Memory B cell (primary cell): ENCODE measurements at places on chromosomes 1 and 21.
A peak's percentile ranks its signal among the peaks of the same experiment; 100 is the strongest.

DNA sequence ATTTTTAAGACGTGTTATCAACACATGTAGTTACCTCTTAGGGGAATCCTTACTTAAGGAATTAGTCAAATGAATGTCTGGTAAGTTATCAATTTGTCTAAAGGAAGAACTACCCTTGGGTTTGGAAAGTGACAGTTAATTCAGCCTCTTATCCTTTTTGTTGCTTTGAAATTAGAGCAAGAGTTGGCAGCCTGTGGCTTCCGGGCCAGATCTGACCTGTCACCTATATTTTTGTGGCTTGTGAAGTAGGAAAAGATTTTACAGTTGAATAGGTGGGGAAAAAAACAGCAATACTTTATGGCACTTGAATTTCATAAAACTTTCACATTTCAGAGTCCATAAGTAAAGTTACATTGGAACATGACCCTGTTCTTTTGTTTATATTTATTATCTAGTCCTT lies 5.5 kb downstream of the MRPS6 start:
- no peak for DNase-seq
- no peak overlapping the region for H3K27ac ChIP-seq
- peaks cover 62% of the 10 kb centered on the region for H3K4me1 ChIP-seq
- no peak overlapping the region for H3K4me3 ChIP-seq
- H3K27me3 ChIP-seq: no peaks in the 10 kb centered on the region

DNA sequence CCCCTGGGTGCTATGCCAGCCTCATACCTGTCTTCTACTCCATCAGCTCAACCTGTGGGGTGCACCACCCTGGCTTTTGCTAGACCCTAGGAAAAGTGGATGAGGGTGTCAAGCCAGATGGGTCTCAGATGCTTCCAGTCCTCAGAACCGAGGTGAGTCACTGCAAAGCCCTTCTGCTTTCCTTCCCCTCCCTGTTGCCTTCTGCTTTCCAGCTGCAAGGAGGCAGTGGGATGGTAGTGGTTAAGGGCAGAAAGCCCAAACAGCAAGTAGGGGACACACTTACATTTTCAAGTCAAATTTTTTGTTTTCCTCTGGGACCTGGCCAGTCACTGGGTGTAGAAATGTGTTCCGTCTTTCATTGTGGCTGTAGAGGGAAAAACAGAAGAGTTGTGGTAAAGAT lies 60.7 kb upstream of the GOLT1A start:
- H3K36me3 ChIP-seq: no peaks in the 10 kb centered on the region
- no peak overlapping the region for H3K27ac ChIP-seq
- H3K4me3 ChIP-seq: no peak overlapping the region

GRCh38 chr1:1194723-1195122 lies 11.7 kb downstream of the TNFRSF18 start:
- H3K27me3 ChIP-seq: no peaks in the 10 kb centered on the region
- DNase-seq: no peak
- no peaks in the 10 kb centered on the region for H3K4me1 ChIP-seq

- peaks cover 3% of the 10 kb centered on the region for H3K4me1 ChIP-seq
- H3K36me3 ChIP-seq: no peaks in the 10 kb centered on the region
- peaks cover 4% of the 10 kb centered on the region for H3K27me3 ChIP-seq
- no peak overlapping the region for H3K27ac ChIP-seq
- no peak for DNase-seq
Observed at GRCh38 chr1:198047913-198048312, 108.9 kb upstream of the NEK7 start.

DNA sequence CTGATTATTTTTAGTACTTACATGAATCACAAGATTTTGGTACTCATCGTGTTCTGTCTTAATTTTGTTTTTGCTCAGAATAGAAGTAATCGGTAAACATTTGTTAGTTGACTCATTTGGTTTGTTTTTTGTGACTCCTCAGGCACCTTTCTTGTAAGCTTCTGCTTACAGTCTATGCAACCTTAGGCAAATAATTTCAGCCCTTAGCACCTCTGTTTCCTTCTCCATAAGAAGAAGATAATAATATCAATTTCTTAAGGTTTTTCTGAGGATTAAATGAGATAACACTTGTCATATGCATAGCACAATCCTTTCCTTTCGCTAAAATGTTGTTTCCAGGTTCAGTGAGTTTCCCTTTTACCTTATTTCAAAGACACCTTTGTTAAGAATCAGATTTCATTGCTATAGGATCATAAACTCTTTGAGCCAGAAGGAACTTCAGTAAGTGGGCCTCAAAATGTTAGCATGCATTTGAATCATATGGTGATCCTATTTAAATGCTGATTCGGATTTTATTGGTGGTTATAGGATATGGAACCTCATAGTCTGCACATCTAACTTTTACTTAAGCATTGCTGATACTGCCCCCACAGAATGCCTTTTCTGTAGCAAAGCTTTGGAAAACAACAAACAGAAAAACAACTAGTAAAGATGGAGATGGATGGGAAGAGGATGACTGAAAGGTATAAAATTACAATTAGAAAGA lies 272.7 kb upstream of the CACYBP start:
- H3K27ac ChIP-seq: no peak overlapping the region
- DNase-seq: no peak
- no peaks in the 10 kb centered on the region for H3K27me3 ChIP-seq
- H3K36me3 ChIP-seq: peaks cover 5% of the 10 kb centered on the region
- H3K4me3 ChIP-seq: no peak overlapping the region
- H3K4me1 ChIP-seq: no peaks in the 10 kb centered on the region

- no peak for DNase-seq
- peaks cover 2% of the 10 kb centered on the region for H3K36me3 ChIP-seq
- no peak overlapping the region for H3K27ac ChIP-seq
- peaks cover 6% of the 10 kb centered on the region for H3K4me1 ChIP-seq
- H3K27me3 ChIP-seq: peaks cover 3% of the 10 kb centered on the region
Observed at GRCh38 chr1:156808186-156809030, 8.2 kb downstream of the SH2D2A start.

- no peaks in the 10 kb centered on the region for H3K36me3 ChIP-seq
- peaks cover 37% of the 10 kb centered on the region for H3K27me3 ChIP-seq
- peaks cover 10% of the 10 kb centered on the region for H3K4me1 ChIP-seq
- no peak overlapping the region for H3K27ac ChIP-seq
- peak overlapping the region; percentile 83 for H3K4me3 ChIP-seq
- DNase-seq: no peak
Observed at GRCh38 chr1:110083061-110083865, 12.8 kb upstream of the ALX3 start.

DNA sequence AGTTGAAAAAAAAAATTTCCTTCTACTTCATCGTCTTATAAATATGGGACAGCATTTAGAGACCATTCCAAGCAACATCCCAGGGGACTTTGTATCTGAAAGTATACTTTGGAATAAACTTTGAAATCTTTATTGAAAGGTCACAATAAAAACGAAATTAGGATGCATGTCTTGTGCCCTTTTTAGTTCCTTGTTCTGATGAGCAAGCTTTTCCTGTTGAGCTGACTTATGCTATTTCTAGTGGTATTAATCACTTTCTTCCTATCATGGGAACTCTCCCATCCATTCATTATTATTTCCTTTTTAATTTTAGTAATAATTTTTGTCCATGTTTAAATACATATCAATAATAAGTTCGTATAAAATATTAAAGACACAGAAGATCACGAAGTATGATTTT lies 4.0 kb upstream of the GBP2 start:
- H3K27me3 ChIP-seq: peaks cover 9% of the 10 kb centered on the region
- no peak for DNase-seq
- H3K4me3 ChIP-seq: no peak overlapping the region
- H3K36me3 ChIP-seq: peaks cover 3% of the 10 kb centered on the region
- no peak overlapping the region for H3K27ac ChIP-seq

- H3K4me1 ChIP-seq: peaks cover 20% of the 10 kb centered on the region
- H3K27ac ChIP-seq: no peak overlapping the region
- peaks cover 10% of the 10 kb centered on the region for H3K36me3 ChIP-seq
- DNase-seq: no peak
- no peaks in the 10 kb centered on the region for H3K27me3 ChIP-seq
- no peak overlapping the region for H3K4me3 ChIP-seq
Observed at GRCh38 chr1:11918799-11919519, 7.3 kb downstream of the KIAA2013 start.

DNA sequence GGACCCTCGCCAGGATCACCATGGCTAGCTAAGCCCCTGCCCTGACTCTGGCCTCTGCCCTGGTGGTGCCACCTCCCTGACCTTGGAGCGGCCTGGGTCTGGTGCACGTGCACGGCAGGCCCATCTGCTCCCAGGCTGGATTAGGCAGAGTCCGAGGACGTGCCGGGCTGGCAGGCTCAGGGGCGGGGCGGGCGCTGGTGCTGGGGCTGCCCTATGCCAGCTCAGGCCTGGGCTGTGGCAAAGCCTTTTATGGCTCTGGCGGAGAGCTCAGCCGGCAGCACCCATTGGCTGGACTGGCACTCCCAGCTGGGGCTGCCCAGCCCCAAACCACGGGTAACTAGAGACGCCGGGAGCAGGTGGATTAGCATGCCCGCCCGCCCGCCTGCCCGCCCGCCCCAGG lies 17.1 kb upstream of the EDN2 start:
- peaks cover 8% of the 10 kb centered on the region for H3K4me1 ChIP-seq
- no peak overlapping the region for H3K27ac ChIP-seq
- H3K36me3 ChIP-seq: no peaks in the 10 kb centered on the region
- H3K4me3 ChIP-seq: no peak overlapping the region
- H3K27me3 ChIP-seq: no peaks in the 10 kb centered on the region

GRCh38 chr1:191865479-191865878 lies 292.8 kb upstream of the RGS18 start:
- H3K36me3 ChIP-seq: no peaks in the 10 kb centered on the region
- H3K4me3 ChIP-seq: no peak overlapping the region
- no peaks in the 10 kb centered on the region for H3K27me3 ChIP-seq
- H3K4me1 ChIP-seq: no peaks in the 10 kb centered on the region

- no peaks in the 10 kb centered on the region for H3K27me3 ChIP-seq
- no peaks in the 10 kb centered on the region for H3K4me1 ChIP-seq
- no peak for DNase-seq
- no peak overlapping the region for H3K27ac ChIP-seq
- H3K4me3 ChIP-seq: no peak overlapping the region
- H3K36me3 ChIP-seq: no peaks in the 10 kb centered on the region
Observed at GRCh38 chr21:27447843-27448242, 481.0 kb upstream of the ADAMTS5 start.

- H3K4me1 ChIP-seq: peaks cover 13% of the 10 kb centered on the region
- H3K27me3 ChIP-seq: no peaks in the 10 kb centered on the region
- no peak for DNase-seq
- no peak overlapping the region for H3K4me3 ChIP-seq
- no peak overlapping the region for H3K27ac ChIP-seq
Observed at GRCh38 chr1:28229996-28230395, 2.8 kb downstream of the DNAJC8 start.

- H3K36me3 ChIP-seq: no peaks in the 10 kb centered on the region
- no peak for DNase-seq
- H3K4me1 ChIP-seq: peaks cover 3% of the 10 kb centered on the region
- no peak overlapping the region for H3K27ac ChIP-seq
Observed at GRCh38 chr1:205950826-205951549, 7.7 kb upstream of the SLC26A9 start.

GRCh38 chr21:37145635-37146111 lies 72.6 kb downstream of the TTC3 start:
- no peak overlapping the region for H3K4me3 ChIP-seq
- peak overlapping the region; percentile 71 for H3K27ac ChIP-seq
- H3K36me3 ChIP-seq: peaks cover 50% of the 10 kb centered on the region
- DNase-seq: no peak
- H3K4me1 ChIP-seq: peaks cover 7% of the 10 kb centered on the region
- no peaks in the 10 kb centered on the region for H3K27me3 ChIP-seq

DNA sequence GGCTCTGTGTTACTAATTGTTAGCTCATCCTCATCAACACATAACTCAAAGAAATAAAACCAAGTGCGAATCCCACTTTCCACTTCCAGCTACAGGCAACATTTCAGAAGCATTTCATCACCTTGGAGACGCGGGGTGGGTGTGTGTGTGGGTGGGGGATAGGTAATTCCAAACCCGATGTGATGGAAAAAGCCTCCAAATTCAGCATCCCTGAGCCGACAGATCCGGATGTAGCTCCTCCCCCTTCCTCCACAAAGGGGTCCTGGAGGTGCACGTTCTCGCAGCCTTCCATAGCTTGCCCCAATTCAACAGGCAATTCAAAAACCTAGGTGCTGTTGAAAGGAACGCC lies 486 bp downstream of the HSPA13 start:
- peaks cover 13% of the 10 kb centered on the region for H3K4me1 ChIP-seq
- H3K4me3 ChIP-seq: peak overlapping the region; percentile 99
- peaks cover 8% of the 10 kb centered on the region for H3K36me3 ChIP-seq
- peak overlapping the region; percentile 99 for H3K27ac ChIP-seq
- DNase-seq: no peak

DNA sequence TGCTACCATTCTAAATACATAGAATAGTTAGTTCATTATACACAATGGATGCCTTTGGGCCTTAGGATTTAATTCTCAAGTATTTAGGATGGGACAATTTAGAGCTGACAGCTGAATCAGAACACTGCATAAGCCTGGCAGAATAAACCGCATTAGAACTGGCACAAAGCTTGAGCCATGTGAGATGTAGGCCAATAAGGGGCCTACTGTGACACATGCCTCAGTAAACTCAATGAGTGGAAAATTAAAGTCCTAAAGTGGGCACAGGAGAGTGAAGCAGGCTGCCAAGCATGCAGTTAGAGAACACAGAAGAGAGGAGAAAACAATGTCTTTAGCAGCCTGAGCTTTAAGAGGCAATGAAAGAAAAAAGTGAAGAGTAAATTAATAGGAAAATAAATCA lies 24.3 kb downstream of the SCYL3 start:
- H3K27me3 ChIP-seq: no peaks in the 10 kb centered on the region
- H3K27ac ChIP-seq: no peak overlapping the region
- H3K36me3 ChIP-seq: peaks cover 59% of the 10 kb centered on the region
- DNase-seq: no peak

DNA sequence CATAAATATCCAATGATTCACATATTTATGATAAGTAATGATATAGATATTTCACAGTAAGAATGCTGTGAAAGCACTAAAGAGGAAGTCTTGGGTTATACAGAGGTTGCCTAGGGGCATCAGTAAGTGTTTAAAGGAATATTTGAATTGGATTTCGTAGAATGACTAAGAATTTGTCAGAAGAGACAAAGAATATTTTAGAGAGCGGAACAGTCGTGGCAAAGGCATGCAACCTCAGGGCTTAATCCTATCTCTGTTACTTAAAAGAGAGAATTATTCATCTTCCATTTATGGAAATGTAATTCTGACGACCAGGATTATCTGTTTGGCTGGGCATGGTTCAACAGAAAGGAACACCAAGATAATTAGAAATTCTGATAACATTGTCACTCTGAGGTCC lies 171.9 kb upstream of the NR5A2 start:
- no peak overlapping the region for H3K27ac ChIP-seq
- no peak overlapping the region for H3K4me3 ChIP-seq
- H3K27me3 ChIP-seq: peaks cover 3% of the 10 kb centered on the region
- H3K36me3 ChIP-seq: no peaks in the 10 kb centered on the region
- no peak for DNase-seq

GRCh38 chr1:12153181-12153785 lies 13.5 kb upstream of the TNFRSF1B start:
- peaks cover 71% of the 10 kb centered on the region for H3K4me1 ChIP-seq
- peaks cover 2% of the 10 kb centered on the region for H3K36me3 ChIP-seq
- H3K4me3 ChIP-seq: peak overlapping the region; percentile 70
- H3K27ac ChIP-seq: peak overlapping the region; percentile 85

DNA sequence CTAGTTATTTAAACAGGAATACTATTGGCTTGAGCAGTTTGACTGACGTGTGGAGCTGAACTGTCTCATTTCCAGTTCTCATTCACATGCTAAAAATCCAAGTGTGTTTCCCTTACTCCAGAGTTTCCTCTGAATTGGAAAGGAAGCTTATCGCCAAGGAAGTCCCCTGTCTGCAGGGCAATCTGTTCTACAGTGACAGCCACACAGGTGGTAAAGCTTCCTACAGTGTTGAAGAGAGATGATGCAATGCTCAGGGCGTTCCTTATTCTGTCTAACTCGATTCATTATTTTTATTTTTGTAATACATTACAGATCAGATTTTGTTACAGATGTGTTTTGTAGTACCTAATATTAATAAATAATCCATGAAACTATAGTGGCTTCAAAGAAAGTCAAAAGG lies 41.3 kb downstream of the ADAMTS5 start:
- H3K27me3 ChIP-seq: no peaks in the 10 kb centered on the region
- DNase-seq: no peak
- no peaks in the 10 kb centered on the region for H3K4me1 ChIP-seq
- H3K36me3 ChIP-seq: no peaks in the 10 kb centered on the region
